ENCODE measurements at places on chromosomes 6 and 20. TPM values are rescaled to one million over a fixed set of nuclear protein-coding genes. Genes with fewer than 3 reads are reported as not detected.

DNA sequence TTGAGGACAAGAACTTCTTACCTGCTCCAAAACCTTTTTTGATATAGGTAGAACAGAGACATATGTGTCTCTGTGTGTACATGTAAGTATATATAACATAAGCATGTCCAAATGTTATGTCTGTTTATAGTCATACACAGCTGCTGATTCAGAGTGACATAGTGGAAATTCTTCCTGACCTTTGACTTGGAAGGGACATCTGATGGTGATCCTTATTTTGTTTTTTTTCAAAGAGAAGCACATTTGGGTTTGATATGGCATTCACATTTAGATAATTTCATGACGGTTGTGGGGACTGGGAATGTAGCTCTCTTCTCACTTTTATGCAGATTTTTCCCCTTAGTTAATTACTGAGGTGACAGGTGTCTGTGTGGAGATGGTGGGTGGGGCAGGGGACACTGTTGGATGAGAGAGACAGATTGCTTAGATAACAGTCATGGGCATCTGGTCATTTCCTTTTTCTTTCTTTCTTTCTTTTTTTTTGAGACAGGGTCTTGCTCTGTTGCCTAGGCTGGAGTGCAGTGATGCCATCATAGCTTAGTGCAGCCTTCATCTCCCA lies 39.0 kb downstream of the FARS2 start:
- no peak for DNase-seq
- H3K4me1 ChIP-seq: no peaks in the 10 kb centered on the region
- no peaks in the 10 kb centered on the region for H3K36me3 ChIP-seq
- H3K27me3 ChIP-seq: no peaks in the 10 kb centered on the region

Gene SLC24A3
- 0.06 TPM for total RNA-seq

DNA sequence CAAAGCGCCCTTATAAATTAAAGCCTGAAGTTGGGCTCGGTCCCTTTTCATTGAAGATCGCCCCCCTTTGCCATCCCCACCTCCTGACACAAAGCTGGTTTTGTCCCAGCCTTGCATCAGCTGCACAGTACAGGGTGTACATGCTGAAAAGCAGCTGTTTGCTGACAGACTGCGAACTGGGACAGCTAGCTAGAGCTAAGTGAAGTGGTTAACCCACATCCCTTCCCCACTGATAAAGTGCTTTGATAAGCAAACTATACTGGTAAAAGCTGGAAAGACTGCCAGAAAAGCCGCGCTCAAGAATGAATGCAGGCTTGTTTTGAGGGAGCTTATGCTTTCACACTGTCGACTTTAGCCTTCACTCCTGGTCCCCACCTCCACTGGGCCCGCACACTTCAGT lies 207.3 kb downstream of the GMDS start:
- no peaks in the 10 kb centered on the region for H3K36me3 ChIP-seq
- no peak overlapping the region for H3K27ac ChIP-seq
- no peaks in the 10 kb centered on the region for H3K27me3 ChIP-seq
- peaks cover 30% of the 10 kb centered on the region for H3K4me1 ChIP-seq
- DNase-seq: peak; percentile 10
- no peak overlapping the region for H3K4me3 ChIP-seq

Gene CYP21A2
- 1.6 TPM for total RNA-seq

DNA sequence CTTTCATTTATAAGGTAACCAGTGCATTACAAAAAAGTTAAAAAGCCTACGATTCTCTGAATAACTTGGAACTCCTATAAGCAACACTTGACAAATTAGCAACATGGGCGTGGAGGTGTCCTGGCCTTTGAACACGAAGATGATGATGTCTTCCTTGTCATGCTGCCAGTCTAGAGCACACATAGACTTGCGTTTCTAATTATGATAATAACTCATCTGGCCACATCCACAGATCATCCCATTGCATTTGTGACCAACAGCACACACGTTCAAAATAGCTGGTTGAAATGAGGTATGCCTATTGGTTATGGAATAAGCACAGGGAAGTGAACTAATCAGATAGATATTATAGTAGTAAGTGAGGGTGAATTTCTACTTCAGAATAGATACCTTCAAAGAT lies 608.9 kb downstream of the PRKN start:
- no peak overlapping the region for H3K4me3 ChIP-seq
- H3K4me1 ChIP-seq: no peaks in the 10 kb centered on the region
- no peaks in the 10 kb centered on the region for H3K36me3 ChIP-seq

DNA sequence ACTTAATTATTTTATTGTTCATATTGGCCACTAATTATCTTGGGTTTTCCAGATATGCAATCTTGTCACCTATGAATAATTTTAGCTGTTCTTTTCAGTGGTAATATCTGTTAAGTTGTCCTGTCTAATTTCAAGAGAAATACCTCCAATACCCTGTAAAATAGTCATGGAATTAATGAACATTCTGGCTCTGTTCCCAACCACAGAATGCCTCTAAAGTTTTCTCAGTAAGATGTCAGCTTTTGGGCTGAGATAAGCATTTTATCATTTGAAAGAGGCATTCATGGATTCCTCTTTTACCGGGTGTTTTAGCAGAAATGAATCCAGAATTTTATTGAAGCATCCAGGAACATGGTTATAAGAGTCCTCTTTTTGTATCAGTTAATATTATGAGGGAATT lies 109.3 kb downstream of the WDR27 start:
- DNase-seq: no peak
- no peaks in the 10 kb centered on the region for H3K36me3 ChIP-seq
- no peak overlapping the region for H3K27ac ChIP-seq
- no peak overlapping the region for H3K4me3 ChIP-seq
- H3K27me3 ChIP-seq: no peaks in the 10 kb centered on the region

Gene TBCC
- 56.5 TPM for total RNA-seq

Gene POM121L2
- total RNA-seq: not detected

- H3K4me3 ChIP-seq: no peak overlapping the region
- no peaks in the 10 kb centered on the region for H3K27me3 ChIP-seq
- H3K4me1 ChIP-seq: no peaks in the 10 kb centered on the region
- peaks cover 8% of the 10 kb centered on the region for H3K36me3 ChIP-seq
- no peak overlapping the region for H3K27ac ChIP-seq
Measured at GRCh38 chr6:119186490-119186889, 108.0 kb upstream of the FAM184A start.

DNA sequence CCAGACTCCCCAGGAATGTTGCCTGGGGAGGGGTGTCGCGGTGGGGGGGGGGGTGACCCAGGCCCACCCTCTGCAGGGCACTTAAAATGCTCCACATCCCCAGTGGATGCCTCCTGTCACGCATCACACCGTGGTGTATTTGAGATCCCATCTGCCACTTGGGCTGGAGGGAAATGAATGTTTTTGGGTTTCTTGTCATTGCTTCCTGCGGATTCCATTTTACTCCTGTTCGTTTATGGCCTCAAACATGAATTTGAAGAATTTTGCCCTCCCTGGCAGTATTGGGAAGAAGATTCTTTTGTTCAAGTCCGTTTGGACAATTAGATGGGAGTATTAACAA lies 544 bp upstream of the KHDC1 start:
- peaks cover 4% of the 10 kb centered on the region for H3K36me3 ChIP-seq
- DNase-seq: no peak
- H3K4me1 ChIP-seq: peaks cover 14% of the 10 kb centered on the region
- H3K27me3 ChIP-seq: no peaks in the 10 kb centered on the region
- H3K4me3 ChIP-seq: peak overlapping the region; percentile 92

- H3K27ac ChIP-seq: no peak overlapping the region
- peak overlapping the region; percentile 82 for H3K4me3 ChIP-seq
- no peaks in the 10 kb centered on the region for H3K36me3 ChIP-seq
- no peak for DNase-seq
- H3K27me3 ChIP-seq: peaks cover 57% of the 10 kb centered on the region
Measured at GRCh38 chr6:107488875-107489635, 862 bp upstream of the SOBP start.

GRCh38 chr6:127391094-127391953 lies 47.9 kb upstream of the ECHDC1 start:
- DNase-seq: no peak
- no peaks in the 10 kb centered on the region for H3K4me1 ChIP-seq
- H3K36me3 ChIP-seq: no peaks in the 10 kb centered on the region
- no peaks in the 10 kb centered on the region for H3K27me3 ChIP-seq
- H3K27ac ChIP-seq: no peak overlapping the region

DNA sequence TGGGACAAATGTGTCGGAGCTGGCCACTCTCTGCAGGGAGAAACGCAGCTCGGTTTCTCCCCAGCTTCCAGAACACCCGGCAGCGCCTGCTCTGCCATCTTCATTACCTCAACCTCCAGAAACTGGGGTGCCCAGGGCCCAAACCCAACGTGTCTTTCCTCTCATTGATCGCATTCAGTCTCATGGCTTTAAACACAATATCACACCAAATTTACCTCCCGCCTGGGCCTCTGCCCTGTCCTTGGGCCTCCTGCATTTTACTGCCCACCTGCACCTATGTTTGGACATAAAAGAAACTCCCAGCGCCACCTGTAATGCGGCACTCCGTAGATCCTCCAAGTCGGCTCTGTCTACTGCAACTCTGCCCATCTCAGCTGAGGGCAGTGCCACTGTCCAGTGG lies 22.2 kb downstream of the SERPINB6 start:
- no peak overlapping the region for H3K27ac ChIP-seq
- DNase-seq: no peak
- no peaks in the 10 kb centered on the region for H3K36me3 ChIP-seq
- H3K4me3 ChIP-seq: no peak overlapping the region
- peaks cover 5% of the 10 kb centered on the region for H3K4me1 ChIP-seq

Gene ZKSCAN3
- 5.8 TPM for total RNA-seq

GRCh38 chr6:159854959-159855358 lies 35.8 kb upstream of the MAS1 start:
- peaks cover 2% of the 10 kb centered on the region for H3K4me1 ChIP-seq
- H3K4me3 ChIP-seq: no peak overlapping the region
- no peaks in the 10 kb centered on the region for H3K36me3 ChIP-seq

All from T-cell (primary cell).